ENCODE measurements at places on chromosomes 12 and 14. TPM values are rescaled to one million over a fixed set of nuclear protein-coding genes. Genes with fewer than 3 reads are reported as not detected.

The SMAGP gene
- 17.9 TPM for total RNA-seq

The KRT2 gene
- not detected for total RNA-seq

The CLEC4D gene
- not detected for total RNA-seq

The GNB3 gene
- 1.4 TPM for total RNA-seq

The KRT6C gene
- 0.07 TPM for total RNA-seq

The LGMN gene
- 74.0 TPM for total RNA-seq

The SLC41A2 gene
- 14.3 TPM for total RNA-seq

The PRICKLE1 gene
- 36.7 TPM for total RNA-seq

The TAC3 gene
- total RNA-seq: not detected

The ACOT4 gene
- 1.5 TPM for total RNA-seq

The ACIN1 gene
- total RNA-seq: 98.6 TPM

The OR4E2 gene
- total RNA-seq: not detected

The GPRC5D gene
- total RNA-seq: 0.11 TPM

The FOXG1 gene
- total RNA-seq: 0.26 TPM

The PLEKHH1 gene
- 0.14 TPM for total RNA-seq

The TPH2 gene
- total RNA-seq: 0.14 TPM

The TEX22 gene
- total RNA-seq: 0.13 TPM

The ASPG gene
- total RNA-seq: not detected

The KRT75 gene
- not detected for total RNA-seq

The RNASE7 gene
- not detected for total RNA-seq

The CPNE6 gene
- total RNA-seq: not detected

The PTPN11 gene
- total RNA-seq: 84.0 TPM

The SMCO2 gene
- 0.13 TPM for total RNA-seq

The TAS2R14 gene
- total RNA-seq: 0.92 TPM

The ABCD4 gene
- total RNA-seq: 43.5 TPM

The BCL2L14 gene
- not detected for total RNA-seq

The NFE2 gene
- not detected for total RNA-seq

The CYP46A1 gene
- total RNA-seq: under 0.01 TPM

The ANKRD52 gene
- 13.1 TPM for total RNA-seq

The SYNDIG1L gene
- total RNA-seq: not detected

The PLEKHG7 gene
- total RNA-seq: 0.07 TPM

The A2ML1 gene
- 0.18 TPM for total RNA-seq

The GALNT8 gene
- 2.7 TPM for total RNA-seq

The PLEKHA5 gene
- total RNA-seq: 14.6 TPM

The TESPA1 gene
- total RNA-seq: not detected

The MSRB3 gene
- total RNA-seq: 42.1 TPM

The CRIP1 gene
- total RNA-seq: 1.4 TPM

The TMTC2 gene
- total RNA-seq: 10.1 TPM

The ANG gene
- total RNA-seq: 6.9 TPM

The SYCP3 gene
- total RNA-seq: under 0.01 TPM

The AVPR1A gene
- total RNA-seq: not detected

The PTPRR gene
- 0.74 TPM for total RNA-seq

The CLECL1 gene
- total RNA-seq: not detected

The MYRFL gene
- total RNA-seq: 0.18 TPM

The KRT80 gene
- 2.0 TPM for total RNA-seq

The TSHR gene
- not detected for total RNA-seq

The ACTR10 gene
- 40.3 TPM for total RNA-seq

The FBLN5 gene
- total RNA-seq: 2.5 TPM

The TMEM229B gene
- 0.07 TPM for total RNA-seq

The FAIM2 gene
- not detected for total RNA-seq

The NRXN3 gene
- total RNA-seq: 0.04 TPM

The AKAP3 gene
- total RNA-seq: 0.79 TPM

The SHMT2 gene
- 247 TPM for total RNA-seq

The TDRD9 gene
- total RNA-seq: 0.92 TPM

The GTF2H3 gene
- total RNA-seq: 39.3 TPM

The HOXC12 gene
- total RNA-seq: not detected

The BDKRB2 gene
- total RNA-seq: not detected
